ENCODE measurements at places on chromosomes 1 and 21.

- no peak for DNase-seq
Measured at GRCh38 chr1:30213936-30214335, 509.4 kb downstream of the MATN1 start.

DNA sequence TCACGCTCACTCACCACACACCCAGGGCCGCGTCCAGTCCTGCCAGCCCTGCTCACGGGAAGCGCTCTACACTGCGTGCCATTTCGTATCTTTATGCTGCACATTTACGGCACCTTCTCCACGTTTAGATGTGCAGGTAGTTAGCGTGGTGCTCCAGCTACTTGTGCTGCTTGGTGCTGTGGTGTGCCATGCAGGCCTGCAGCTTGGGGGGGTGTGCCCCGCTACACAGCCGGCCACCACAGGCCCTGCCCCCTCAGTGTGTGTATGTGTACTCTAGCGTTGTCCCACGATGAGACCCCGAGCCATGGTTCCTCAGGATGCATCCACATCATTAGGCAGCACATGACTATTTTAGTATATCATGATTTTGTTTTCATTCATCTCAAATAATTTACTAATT is 38.3 kb downstream of the SNAP47 start:
- DNase-seq, result no peak

DNA sequence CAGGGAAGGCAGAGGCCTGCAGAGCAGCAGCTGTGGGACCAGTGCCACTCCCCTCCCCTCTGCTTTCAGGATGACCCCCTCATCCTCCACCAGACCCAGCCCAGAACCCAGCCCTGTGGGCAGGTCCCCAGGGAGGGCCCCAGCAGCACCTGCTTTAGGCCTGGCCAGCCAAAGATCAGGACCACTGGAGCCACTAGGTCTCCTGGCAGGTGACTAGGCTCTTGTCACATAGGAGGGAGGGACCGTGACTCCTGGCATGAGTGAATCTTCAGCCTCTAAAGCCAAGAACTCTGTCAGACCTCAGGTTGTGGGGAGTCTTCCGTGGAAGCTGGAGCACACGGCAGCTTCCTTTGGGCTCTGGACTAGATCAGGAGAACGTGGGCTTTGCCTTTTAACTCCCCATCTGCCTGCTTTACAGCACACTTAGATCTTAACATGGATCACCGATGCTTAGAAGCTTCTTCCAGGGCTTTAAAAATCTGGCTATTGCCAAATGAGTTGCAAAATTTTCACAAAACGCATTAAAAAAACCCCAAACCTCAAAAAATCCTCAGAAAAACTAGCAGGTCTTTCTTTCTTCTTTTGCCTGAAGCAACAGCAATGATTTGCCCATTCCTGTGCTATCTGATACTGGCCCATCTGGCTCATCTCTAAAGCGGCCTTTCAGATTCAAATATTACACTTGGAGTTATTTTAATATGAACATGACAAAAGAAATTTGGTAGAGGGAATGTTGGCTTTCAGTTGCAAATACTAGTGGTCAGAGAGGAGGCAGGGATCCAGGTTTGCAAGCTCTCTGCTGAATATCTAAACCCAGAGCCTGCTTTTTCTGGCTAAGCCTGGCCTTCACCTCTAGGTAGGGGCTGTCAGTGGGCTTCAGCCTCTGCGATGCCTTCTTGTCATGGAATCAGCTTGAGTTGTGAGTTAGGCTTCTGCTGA is 235.2 kb downstream of the SDCCAG8 start:
- no peak for DNase-seq

- DNase-seq, result no peak
Measured at GRCh38 chr1:77095236-77095635, 124.0 kb downstream of the PIGK start.

DNA sequence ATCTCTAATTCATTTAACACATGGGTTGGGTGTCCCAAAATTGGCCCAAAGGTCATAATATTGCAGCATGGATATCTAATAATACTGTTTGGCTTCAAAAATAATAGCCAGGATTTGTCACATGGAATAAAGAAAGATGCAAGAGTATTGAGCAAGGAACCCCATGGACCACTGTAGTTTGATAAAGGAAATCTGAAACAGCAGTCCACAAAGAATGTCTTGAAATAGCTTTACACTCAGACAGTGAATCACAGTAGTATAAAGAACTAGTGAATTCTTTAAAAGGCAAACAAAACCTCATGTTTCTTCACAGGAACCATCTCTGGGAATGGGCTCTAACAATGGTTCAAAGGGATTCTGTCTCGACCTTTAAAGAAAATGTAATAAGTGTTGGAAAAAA is 576.1 kb upstream of the ZRANB2 start:
- DNase-seq, result no peak

GRCh38 chr1:80054129-80054528 is 1047.6 kb upstream of the ADGRL4 start:
- DNase-seq, result no peak

GRCh38 chr1:34685225-34685624 is 69.6 kb upstream of the GJB5 start:
- DNase-seq, result no peak

- DNase-seq, result no peak
Measured at GRCh38 chr1:198364471-198364870, 176.0 kb downstream of the ATP6V1G3 start.

DNA sequence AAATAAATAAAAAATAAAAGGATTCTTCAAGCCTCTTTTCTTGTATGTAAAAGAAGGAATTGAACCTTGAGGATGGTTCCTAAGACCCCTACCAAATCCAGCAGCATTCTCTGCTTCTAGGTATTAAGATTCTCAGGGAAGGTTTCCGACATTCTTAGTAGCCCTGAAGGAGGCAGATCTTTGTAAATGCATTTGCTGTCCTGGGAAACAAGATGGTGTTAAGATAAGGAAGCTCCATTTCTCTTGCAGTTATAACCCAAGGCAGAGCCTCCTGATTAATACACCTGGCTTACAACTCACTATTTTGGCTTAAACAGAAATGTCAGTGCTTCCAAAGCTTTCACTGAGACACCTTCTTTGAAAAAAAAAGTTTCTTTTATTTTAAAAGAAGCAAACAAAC is 393.8 kb downstream of the DISC1 start:
- DNase-seq, result no peak

DNA sequence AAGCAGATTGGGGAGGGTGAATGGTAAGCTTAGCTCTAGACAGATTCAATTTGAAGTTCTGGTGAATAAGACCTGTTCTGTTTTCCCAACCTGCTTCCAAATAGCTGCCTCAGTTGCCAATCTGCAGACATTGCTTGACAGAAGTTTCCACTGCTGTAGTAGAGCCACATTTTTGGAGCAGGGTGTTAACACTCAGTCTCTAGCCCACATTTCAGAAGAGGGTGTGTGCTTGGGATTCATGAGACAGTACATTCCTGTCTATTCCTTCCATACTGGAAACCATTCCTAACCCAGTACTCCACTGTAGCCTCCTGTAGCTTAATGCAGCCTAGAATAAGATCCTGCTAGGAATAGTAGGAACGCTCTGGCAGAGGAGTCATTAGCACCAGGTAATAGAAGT is 450.5 kb downstream of the NUF2 start:
- no peak for DNase-seq

GRCh38 chr21:35699361-35699760 is 361.0 kb downstream of the SETD4 start:
- no peak for DNase-seq

DNA sequence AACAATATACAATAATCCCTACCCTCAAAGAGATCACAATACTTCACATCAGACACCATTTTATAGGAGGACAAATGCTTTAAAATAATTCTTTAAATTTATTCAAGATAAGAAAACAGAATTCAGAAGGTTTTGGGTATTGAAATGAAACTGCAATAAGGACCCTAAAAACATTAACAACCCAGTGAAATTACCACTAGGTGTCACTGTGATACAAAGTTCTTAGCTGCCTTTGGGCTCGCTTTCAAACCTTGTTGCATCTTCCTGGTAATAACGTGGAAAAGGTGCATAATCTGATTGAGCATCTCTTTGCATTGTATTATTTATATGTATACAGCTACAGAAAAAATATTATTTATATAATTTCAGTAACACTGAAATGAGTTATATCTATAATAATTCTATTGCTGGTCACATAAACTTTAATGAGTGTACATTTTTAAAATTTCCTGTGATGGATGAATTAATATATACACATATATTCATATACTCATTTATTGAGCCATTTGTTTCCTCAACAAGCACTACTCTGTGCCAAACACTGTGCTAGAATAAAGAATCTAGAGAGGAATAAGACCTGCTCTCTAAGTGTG is 185.2 kb downstream of the FAF1 start:
- DNase-seq, result peak; percentile 4

GRCh38 chr1:42034426-42034825 is 115.7 kb upstream of the HIVEP3 start:
- no peak for DNase-seq

DNA sequence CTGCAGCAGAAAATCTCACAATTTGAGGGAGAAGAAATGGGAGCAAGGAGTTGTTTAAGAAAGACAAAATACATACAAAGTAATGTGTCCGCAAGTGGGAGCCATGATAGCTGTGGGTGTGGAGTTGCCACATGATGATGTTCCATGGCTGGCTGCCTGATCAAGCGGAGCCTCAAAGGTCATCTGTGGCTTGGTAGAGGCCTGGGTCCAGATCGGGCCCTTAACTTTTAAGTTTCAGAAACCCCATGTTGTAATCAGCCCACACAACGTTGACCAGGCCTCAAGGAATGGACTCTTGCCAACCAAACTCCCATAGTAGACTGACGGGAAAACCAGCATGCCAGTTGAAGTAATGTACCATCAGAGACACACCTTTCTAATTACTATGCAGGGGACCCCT is 64.7 kb upstream of the ANGPTL1 start:
- no peak for DNase-seq

DNA sequence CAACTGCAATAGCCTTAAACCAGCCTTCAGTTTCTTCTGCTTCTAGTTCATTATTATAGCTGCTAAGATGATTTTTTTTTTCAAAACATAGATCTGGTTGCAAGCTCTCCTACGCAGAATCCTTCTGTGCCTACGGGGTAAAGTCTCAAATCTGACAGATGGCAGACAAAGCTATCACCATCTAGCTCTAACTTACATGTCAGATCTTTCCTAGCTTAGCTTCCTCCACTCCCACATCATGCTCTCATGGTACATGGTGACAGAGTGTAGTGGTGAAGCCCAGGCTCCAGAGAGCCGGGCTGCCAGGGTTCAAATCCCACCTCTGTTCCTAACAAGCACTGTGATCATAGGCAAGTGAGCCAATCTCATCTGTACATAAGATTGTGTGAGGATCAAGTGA is 24.2 kb upstream of the GUCA2B start:
- no peak for DNase-seq

DNA sequence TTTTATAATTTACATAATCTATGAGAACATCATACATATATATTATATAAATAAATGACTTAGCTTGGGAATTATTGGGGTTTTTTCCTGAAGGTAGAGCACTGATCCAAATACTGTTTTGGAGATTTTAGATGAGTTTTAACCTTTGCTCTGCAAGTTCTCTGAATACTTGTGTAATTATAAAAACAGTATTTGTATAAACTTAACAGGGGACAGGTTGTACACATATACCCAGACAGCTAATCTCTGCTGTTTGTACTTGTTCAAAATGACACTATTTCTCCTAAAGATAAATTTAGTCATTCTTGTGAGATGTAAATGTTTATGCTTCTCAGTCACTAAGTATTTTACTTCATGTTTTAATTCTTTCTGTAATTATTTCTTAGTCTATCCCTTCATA is 8.7 kb downstream of the AGL start:
- DNase-seq, result no peak

- DNase-seq, result no peak
Measured at GRCh38 chr21:42454786-42455185, 41.2 kb downstream of the RSPH1 start.

- DNase-seq, result no peak
Measured at GRCh38 chr1:211648336-211648735, 27.1 kb downstream of the NEK2 start.
